H4 (cell line): ENCODE measurements at places on chromosomes 4 and X. TPM values are rescaled to one million over a fixed set of nuclear protein-coding genes. Genes with fewer than 3 reads are reported as not detected.

The ACE2 gene
- total RNA-seq, result not detected in 2 replicates

GRCh38 chrX:30804462-30804861, 84.6 kb downstream of the TAB3 start:
- DNase-seq, result no peak

- DNase-seq, result no peak
Measured at GRCh38 chr4:111776561-111776960, 368.7 kb upstream of the FAM241A start.

- peak; percentile 9 for DNase-seq
Measured at GRCh38 chr4:151004222-151004621, 10.9 kb downstream of the LRBA start.

GRCh38 chrX:120244735-120245498, 5.7 kb upstream of the ZBTB33 start:
- peak; percentile 68 for DNase-seq

DNA sequence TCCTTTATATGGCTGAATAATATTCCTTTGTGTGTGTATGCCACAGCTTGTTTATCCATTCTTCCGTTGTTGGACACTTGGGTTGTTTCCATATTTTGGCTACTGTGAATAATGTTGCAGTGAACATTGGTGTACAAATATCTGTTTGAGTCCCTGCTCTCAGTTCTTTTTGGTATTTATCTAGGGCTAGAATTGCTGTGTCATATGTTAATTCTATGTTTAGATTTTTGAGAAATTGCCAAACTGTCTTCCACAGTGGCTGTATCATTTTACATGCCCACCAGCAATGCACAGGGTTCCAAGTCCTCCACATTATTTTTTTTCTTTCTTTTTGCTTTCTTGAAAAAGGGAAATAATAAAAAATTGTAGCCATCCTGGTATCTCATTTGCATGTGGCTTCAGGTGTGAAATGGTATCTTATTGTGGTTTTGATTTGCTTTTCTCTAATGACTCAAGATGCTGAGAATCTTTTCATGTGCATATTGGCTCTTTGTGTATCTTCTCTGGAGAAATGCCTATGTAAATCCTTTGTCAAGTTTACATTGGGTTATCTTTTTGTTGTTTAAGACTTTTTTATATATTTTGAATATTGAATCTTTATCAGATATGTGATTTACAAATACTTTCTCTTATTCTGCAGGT, 129.7 kb downstream of the RAPGEF2 start:
- DNase-seq, result no peak

GRCh38 chrX:64536736-64537135, 141.5 kb upstream of the MTMR8 start:
- no peak for DNase-seq

DNA sequence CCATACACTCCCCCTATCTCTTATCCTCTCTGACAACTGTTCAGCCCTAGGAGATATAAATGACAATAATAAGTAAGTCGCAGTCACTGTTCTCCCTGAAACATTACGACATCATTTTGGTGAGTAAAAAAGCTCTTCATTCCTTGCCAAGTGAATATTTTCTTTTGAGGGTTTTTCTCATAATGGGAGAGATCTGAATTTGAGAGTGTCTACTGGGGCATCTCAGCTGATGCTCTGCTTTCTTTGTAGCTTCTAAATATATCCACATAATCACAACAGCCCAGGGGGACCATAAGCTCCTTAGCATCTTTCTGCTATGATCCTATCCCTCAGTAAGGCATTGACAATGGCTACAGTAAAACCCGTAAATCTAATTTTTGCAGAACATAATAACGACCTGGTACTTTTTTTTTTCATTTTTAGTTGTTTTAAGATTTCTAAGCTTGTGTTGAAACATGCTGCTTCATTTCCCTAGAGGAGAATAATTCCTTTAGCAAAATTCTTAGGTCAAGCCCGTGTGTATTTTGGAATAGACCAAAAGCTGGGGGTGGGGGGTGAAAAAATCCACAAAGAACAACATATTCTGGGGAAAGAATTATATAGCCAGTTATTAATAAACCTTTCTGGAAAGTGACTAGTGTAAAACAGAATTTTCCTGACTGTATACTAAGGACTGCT, 78.1 kb upstream of the GPM6B start:
- no peak for DNase-seq

The IGSF1 gene
- total RNA-seq, result 1.9 and 2.0 TPM in 2 replicates

The TMEM154 gene
- total RNA-seq, result 0.99 and 1.3 TPM in 2 replicates

DNA sequence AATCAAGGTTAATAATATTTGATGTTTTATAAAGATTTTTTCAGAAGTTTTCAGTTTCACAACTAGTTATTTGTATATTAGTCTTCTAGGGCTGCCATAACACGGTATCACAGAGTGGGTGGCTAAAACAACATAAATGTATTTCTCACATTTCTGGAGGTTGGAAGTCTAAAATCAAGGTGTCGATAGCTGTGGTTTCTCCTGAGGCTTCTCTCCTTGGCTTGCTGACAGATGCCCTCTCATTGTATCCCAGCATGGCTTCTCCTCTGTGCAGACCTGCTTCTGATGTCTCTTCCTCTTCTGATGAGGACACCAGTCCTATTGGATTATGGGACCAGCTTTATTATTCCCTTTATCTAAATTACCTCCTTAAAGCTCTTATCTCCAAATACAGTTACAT, 1456.6 kb downstream of the STIM2 start:
- DNase-seq, result no peak

DNA sequence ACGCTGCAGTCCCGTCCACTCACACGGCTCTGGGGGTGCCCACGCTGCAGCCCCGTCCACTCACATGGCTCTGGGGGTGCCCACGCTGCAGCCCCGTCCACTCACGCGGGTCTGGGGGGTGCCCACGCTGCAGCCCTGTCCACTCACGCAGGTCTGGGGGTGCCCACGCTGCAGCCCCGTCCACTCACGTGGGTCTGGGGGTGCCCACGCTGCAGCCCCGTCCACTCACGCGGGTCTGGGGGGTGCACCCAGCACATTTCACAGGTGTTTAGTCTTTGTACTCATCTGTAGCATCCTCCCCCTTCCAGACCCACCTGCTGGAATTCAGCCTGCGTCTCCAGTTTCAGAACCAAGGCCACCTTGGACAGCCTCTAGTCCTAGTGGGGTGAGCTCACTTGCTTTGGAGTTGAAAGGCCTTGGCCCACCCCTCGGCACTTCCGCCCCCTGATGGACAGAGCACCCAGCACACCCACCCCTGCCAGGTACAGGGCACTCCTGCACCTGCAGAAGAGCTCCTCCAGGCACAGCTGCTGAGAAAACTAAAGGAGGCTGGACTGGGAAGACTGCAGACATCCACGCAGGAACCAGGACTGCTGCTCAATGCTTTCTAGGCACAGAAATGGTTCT, 73.0 kb downstream of the ABLIM2 start:
- DNase-seq, result no peak

GRCh38 chr4:76200771-76201231, 12.8 kb downstream of the SCARB2 start:
- DNase-seq, result no peak

DNA sequence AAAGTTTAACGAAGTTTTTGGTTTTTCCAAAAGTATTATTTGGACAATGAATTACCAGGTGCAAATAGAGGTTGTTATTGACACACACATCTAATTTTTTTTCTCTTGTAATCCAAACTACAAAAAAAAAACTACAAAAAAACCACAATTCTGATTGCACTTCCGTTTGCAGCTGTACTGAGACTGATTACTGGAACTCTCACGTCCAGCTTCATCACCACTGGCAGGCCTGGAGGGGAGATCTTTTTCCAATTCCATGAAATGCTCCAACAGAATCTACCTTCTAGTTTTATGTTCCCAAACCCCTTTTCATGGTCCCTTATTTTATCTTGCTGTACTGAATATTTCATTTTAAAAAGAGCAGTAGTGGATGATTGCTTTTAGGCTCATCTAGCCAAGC, 1118.3 kb downstream of the C4orf33 start:
- no peak for DNase-seq

The VCX gene
- total RNA-seq, result 68.2 and 79.3 TPM in 2 replicates
